Breast epithelium (tissue), 4 donors: ENCODE measurements at places on chromosomes 4 and X. TPM values are rescaled to one million over a fixed set of nuclear protein-coding genes. Genes with fewer than 3 reads are reported as not detected.
A peak's percentile ranks its signal among the peaks of the same experiment; 100 is the strongest.

MAGEA2 gene
- not detected for total RNA-seq

GYPA gene
- not detected for total RNA-seq

PABPC5 gene
- 2.2 TPM for total RNA-seq

DTHD1 gene
- total RNA-seq, result 0.33 TPM

CCDC120 gene
- total RNA-seq, result 4.3 TPM

CT55 gene
- total RNA-seq, result not detected

CLDN22 gene
- not detected for total RNA-seq

ARR3 gene
- not detected for total RNA-seq

DNA sequence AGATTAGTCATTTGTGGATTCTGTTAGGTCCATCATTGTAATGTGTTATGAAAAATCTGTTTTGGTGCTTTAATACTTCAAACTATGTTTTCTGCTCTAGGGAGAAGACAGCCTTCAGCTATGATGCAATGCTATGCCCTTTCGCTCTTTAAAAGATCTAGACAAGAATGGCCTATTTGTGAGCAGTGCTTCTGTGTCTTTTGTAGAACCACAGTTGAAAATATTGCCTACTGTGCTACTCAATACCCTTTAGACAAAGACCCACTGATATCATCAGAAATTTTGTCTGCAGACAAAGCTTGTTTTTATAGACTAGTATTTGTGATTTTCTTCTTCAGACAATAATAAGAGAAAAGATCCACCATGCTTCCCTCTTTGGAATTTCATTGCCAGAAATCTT is 44.6 kb upstream of the SLITRK2 start:
- no peaks in the 10 kb centered on the region for H3K4me1 ChIP-seq
- no peaks in the 10 kb centered on the region for H3K36me3 ChIP-seq
- DNase-seq, result no peak
- no peak overlapping the region for H3K4me3 ChIP-seq

DNA sequence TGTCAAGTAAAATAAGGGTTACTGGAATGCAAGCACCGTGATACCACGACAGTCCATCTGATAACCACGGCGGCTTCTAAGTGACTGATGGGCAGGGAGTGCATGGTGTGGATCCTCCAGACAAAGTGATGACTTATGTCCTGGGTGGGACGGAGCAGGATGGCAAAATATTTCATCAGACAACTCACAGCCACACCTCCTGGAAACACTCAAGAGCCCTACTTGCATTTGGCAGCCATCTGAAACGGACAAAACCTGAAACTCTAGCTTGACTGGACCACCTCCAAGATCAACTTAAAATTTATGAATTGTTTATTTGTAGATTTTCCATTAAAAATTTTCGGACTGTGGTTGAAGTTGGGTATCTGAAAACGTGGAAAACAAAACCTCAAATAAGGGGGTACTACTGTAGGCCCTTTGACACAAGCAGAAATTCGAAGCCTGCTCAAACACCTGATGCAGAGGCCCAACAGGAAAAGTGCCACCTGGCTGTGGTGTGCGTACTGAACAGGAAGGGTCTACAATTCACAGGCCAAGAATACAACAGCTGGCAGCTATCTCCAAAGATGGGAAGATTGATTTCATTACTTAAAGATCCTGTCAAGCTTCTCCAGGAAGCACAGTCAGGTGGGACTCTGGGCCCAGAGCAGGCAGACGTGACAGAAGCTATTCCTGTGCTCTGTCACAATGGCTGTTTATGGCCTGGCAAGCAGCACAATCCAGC is 26.0 kb downstream of the LRIT3 start:
- no peaks in the 10 kb centered on the region for H3K36me3 ChIP-seq
- H3K27me3 ChIP-seq, result no peaks in the 10 kb centered on the region
- no peak overlapping the region for H3K27ac ChIP-seq
- no peak overlapping the region for H3K4me3 ChIP-seq

- H3K4me1 ChIP-seq, result no peaks in the 10 kb centered on the region
- H3K27ac ChIP-seq, result no peak overlapping the region
- no peak overlapping the region for H3K4me3 ChIP-seq
- H3K36me3 ChIP-seq, result no peaks in the 10 kb centered on the region
- H3K27me3 ChIP-seq, result peaks cover 22% of the 10 kb centered on the region
- DNase-seq, result no peak
Observed at GRCh38 chr4:808860-809570, 16.9 kb downstream of the CPLX1 start.

DNA sequence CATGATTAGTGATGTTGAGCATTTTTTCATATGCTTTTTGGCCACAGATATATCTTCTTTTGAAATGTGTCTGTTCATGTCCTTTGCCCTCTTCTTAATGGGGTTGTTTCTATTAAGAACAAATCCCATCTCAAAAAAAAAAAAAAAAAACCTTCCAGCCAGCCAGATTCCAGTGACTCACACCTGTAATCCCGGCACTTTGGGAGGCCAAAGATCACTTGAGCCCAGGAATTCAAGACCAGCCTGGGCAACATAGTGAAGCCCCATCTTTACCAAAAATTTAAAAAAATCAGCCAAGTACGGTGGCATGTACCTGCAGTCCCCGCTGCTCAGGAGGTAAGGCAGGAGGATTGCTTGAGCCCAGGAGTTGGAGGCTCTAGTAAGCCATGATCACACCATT is 5.1 kb downstream of the RAB33B start:
- H3K36me3 ChIP-seq, result no peaks in the 10 kb centered on the region
- H3K4me3 ChIP-seq, result no peak overlapping the region
- H3K4me1 ChIP-seq, result no peaks in the 10 kb centered on the region

DNA sequence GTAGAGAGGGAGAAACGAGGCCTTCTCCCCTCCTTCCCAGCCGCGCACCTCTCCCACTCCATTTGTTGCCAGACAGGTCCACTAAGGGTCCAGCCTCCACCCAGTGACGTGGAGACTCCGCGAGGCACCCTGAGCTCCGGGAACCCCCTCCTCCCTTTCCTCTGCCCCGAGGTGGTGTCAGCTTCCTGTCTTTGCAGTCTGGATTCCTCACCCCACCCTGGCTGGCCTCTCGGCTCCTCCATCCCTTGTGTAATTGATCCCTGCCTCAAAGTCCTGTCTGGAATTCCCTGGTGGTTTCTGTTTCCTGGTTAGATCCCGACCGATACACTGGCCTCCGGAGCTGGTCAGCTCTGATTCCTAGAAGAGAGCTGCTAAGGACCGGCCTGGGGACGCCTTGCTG is 105.9 kb upstream of the SCOC start:
- H3K4me1 ChIP-seq, result no peaks in the 10 kb centered on the region
- no peaks in the 10 kb centered on the region for H3K36me3 ChIP-seq
- H3K4me3 ChIP-seq, result no peak overlapping the region
- DNase-seq, result no peak

DNA sequence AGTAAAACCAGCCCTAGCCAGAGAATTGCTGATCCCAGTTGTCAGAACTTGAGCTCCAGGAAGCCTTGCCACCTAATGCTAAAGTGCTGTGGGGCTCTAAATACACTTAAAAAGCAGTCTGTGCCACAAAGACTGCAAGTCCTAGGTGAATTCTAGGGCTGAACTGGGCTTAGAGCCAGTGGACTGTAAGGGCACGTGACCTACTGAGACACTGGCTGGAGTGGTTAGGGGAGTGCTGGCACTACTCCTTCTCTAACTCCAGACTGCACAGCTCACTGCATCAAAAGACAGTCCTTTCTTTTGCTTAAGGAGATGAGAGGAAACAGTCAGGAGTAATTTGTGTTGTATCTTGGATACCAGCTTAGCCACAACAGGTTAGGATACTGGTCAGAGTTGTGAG is 1240.2 kb downstream of the FAM133A start:
- no peak overlapping the region for H3K27ac ChIP-seq
- DNase-seq, result no peak
- H3K4me3 ChIP-seq, result no peak overlapping the region
- no peaks in the 10 kb centered on the region for H3K4me1 ChIP-seq

GRCh38 chr4:153619811-153620210 is 64.3 kb upstream of the TLR2 start:
- H3K4me1 ChIP-seq, result no peaks in the 10 kb centered on the region
- no peak overlapping the region for H3K4me3 ChIP-seq
- DNase-seq, result no peak
- H3K27ac ChIP-seq, result no peak overlapping the region

- H3K27me3 ChIP-seq, result no peaks in the 10 kb centered on the region
- H3K27ac ChIP-seq, result no peak overlapping the region
- DNase-seq, result no peak
- H3K36me3 ChIP-seq, result no peaks in the 10 kb centered on the region
Observed at GRCh38 chr4:80058740-80059139, 14.3 kb downstream of the ANTXR2 start.

DNA sequence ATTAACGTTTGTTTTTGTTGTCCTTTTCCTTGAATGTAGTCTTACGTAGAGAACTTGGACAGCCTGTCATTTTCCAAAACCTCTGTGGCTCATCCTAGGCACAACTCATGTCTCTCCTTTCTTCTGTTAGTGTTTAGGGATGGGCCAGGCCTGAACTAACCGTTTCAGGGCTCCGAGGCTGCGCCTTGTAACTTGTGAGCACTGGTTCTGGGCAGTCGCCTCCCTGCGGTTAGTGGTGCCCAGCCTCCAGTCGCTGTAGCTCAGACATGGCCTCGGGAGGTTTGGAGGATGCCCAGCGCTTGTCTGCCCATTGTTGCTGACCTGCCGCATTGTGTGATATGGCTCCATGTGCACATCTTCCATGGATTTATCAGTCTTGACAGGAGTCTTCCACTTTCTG is 32.8 kb downstream of the TMEM131L start:
- no peaks in the 10 kb centered on the region for H3K36me3 ChIP-seq
- no peak overlapping the region for H3K4me3 ChIP-seq
- no peak for DNase-seq
- peaks cover 4% of the 10 kb centered on the region for H3K4me1 ChIP-seq
- H3K27me3 ChIP-seq, result no peaks in the 10 kb centered on the region
- H3K27ac ChIP-seq, result peak overlapping the region; percentile 74

- no peak overlapping the region for H3K27ac ChIP-seq
- peaks cover 7% of the 10 kb centered on the region for H3K36me3 ChIP-seq
- no peak for DNase-seq
- H3K4me1 ChIP-seq, result no peaks in the 10 kb centered on the region
- no peak overlapping the region for H3K4me3 ChIP-seq
Observed at GRCh38 chr4:150482581-150482980, 99.4 kb upstream of the MAB21L2 start.

DNA sequence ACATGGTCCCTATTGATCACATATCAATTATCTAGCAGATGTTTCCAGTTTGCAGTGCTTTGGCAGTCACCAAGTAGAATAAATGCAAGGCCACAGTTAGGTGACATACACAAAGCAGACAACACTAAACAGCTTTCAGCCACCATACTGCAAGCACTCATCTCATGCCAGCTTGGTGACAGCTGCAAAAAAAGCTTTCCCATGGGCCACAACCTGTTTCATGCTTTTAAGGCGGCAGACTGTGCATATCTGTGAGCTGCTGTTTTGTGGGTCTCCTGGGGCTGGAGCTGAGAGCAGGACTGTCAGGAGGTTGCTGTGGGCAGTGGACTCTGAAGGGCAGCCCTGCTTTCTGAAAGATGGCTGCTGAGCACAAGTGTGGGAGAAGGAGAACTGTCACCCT is 82.6 kb downstream of the FHDC1 start:
- no peak for DNase-seq
- no peak overlapping the region for H3K4me3 ChIP-seq
- H3K27ac ChIP-seq, result no peak overlapping the region
- no peaks in the 10 kb centered on the region for H3K4me1 ChIP-seq
- H3K36me3 ChIP-seq, result no peaks in the 10 kb centered on the region

- H3K4me3 ChIP-seq, result no peak overlapping the region
- H3K36me3 ChIP-seq, result no peaks in the 10 kb centered on the region
Observed at GRCh38 chr4:138680256-138680655, 335.3 kb upstream of the NOCT start.

DNA sequence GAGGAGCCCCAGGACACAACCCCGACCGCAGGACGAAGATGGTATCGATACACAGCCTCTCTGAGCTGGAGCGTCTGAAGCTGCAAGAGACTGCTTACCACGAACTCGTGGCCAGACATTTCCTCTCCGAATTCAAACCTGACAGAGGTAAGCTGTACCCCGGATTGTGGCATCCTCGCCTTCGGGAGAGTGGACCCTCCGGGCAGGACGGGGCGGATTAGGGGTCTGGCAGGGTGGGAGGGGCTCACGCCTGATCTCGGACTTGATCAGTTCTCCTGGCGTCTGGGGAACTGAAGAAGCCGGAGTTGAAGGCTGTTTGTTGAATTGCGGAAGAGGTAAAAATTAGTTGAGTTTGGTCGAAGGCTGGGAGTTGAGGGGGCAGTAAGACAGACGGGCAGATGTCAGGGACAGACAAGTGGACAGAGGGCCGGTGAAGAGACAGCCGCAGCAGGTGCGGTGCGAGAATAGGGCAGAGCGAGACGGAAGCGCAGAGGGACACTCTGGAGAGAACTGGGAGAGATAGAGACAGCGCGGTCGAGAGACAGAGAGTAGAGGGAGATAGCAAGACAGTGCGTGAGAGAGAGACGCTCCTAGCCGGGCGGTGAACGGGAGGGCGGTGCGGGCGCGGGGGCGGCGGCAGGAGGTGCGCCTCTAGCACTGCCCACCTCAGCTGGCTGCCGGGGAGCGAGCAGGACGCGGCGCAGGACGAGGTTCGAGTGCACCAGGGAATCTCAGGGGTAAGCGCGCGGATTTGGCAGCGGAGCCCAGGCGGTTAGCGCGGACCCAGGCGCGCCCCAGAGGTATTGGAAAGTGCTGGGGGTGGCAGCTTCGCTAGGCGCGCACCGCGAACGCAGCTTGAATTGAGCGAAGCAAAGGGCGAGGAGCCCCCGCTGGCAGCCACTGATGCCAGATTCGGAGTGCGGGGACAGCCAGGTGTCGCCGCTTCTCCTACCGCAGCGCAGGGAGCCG is 23.9 kb downstream of the ARHGAP36 start:
- H3K27ac ChIP-seq, result no peak overlapping the region
- no peaks in the 10 kb centered on the region for H3K4me1 ChIP-seq
- no peak overlapping the region for H3K4me3 ChIP-seq
- no peak for DNase-seq
- peaks cover 84% of the 10 kb centered on the region for H3K27me3 ChIP-seq
- no peaks in the 10 kb centered on the region for H3K36me3 ChIP-seq

GRCh38 chrX:150856101-150856500 is 42.4 kb downstream of the CD99L2 start:
- H3K4me3 ChIP-seq, result no peak overlapping the region
- no peaks in the 10 kb centered on the region for H3K36me3 ChIP-seq
- no peaks in the 10 kb centered on the region for H3K27me3 ChIP-seq
- no peaks in the 10 kb centered on the region for H3K4me1 ChIP-seq

DNA sequence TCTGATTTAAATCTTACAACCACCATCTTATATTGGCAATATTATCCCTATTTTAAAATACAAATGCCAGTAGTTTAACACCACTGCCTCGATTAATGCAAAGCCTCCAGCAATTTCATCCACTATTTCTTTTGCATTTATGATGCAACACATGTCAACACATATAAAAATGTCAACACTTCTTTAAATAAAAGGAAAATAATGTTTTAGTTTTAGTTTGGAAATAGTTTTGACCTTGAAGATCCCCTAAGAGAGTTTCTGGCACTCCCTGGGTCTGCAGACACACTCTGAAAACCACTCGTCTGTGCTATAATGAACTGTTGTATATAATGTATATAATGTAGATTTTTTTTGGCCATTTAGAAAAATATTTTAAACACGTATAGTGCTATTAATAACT is 99.0 kb downstream of the CAMK2D start:
- H3K4me1 ChIP-seq, result no peaks in the 10 kb centered on the region
- no peak overlapping the region for H3K27ac ChIP-seq
- H3K4me3 ChIP-seq, result no peak overlapping the region
- no peaks in the 10 kb centered on the region for H3K36me3 ChIP-seq
- no peaks in the 10 kb centered on the region for H3K27me3 ChIP-seq
